ENCODE measurements at places on chromosomes 1 and 21.

DNA sequence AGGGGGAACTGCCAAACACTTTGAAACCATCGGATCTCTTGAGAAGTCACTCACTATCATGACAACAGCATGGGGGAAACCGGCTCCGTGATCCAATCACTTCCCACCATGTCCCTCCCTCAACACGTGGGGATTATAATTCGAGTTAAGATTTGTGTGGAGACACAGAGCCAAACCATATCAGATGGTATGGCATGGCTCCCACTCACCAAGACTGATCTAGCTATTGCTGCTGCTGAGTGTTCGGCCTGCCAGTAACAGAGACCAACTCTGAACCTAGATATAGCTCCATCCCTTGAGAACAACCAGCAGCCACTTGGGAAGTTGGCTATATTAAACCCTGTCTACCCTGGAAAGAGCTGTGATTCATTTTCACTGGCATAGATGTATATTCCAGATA is 49.4 kb downstream of the CDCP2 start:
- DNase-seq = no peak

DNA sequence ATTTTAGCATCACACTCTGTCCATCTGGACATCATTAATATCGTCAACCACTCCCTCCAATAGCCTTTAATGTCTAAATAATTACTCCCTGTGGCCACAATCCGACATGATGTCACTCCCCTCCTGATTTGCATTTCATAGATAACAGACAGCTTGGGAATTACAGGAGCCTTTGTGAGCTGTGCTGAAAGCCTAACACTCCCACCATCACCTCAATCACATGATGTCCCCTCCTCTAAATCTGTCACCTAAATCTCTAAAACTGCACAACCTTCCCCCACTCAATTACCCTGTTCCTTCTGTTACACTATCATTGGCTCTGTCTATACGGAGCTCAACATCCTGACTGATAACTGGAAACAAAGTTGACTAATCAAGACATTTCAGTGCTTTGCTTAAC is 14.3 kb downstream of the NHLH2 start:
- DNase-seq = no peak

- peak; percentile 66 for DNase-seq
Observed at GRCh38 chr1:39387452-39387851, 104.0 kb upstream of the BMP8A start.

DNA sequence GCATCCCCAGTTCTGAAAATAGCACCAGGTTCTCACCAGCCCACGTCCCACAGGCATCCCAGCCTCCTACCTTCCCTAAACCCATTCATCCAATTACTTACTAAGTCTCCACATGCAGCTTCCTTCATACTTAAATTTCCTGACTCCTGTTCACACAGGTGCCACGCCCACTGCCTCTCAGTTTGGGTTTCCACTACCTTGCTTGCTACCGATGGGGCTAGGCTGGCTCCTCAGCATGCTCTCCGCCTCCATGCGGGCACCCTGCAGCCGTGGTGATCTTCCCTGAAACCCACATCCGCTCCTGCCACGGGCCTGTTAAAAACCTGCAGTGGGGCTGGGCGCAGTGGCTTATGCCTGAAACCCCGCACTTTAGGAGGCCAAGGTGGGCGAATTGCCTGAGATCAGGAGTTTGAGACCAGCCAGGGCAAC is 70.4 kb upstream of the ANGPTL1 start:
- no peak for DNase-seq

DNA sequence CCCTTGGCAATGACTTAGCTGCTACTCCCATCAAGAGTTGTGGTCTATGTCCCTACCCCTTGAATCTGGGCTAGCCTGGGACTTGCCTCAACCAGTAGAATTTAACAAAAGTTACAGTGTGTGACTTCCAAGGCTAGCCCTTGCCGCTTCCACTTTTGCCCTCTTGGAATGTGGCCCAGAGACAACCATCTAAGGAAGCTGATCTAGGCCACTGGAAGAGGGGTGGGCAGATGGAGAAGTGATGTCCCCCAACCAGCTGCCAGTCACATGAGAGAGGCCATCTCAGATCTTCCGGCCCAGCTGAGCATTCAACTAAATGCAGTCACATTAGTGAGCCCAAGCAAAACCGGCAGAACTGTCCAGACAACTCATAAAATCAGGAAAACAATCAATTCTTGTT is 115.1 kb downstream of the TOMM20 start:
- no peak for DNase-seq

Data from PC-9 (cell line).